ENCODE measurements at places on chromosomes 12 and 14.

DNA sequence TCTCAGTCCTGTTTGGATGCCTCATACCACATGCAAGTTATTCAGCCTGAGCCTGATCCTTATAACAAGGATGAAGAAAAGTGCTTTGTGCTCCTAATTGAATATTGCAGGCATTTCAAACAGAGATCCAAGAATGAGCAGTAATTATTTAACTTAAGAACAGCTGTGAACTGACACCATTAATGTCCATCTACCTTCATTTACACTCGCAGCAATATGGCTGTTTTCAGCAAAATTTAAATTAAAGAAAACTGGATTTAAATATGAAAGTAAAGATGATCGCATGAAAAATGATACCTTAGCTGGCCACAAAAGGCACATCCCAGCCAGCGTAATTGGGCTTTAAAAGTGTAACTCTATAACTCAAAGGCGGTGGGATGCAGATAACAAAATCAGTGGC lies 466.3 kb downstream of the GALC start:
- no peak for DNase-seq

DNA sequence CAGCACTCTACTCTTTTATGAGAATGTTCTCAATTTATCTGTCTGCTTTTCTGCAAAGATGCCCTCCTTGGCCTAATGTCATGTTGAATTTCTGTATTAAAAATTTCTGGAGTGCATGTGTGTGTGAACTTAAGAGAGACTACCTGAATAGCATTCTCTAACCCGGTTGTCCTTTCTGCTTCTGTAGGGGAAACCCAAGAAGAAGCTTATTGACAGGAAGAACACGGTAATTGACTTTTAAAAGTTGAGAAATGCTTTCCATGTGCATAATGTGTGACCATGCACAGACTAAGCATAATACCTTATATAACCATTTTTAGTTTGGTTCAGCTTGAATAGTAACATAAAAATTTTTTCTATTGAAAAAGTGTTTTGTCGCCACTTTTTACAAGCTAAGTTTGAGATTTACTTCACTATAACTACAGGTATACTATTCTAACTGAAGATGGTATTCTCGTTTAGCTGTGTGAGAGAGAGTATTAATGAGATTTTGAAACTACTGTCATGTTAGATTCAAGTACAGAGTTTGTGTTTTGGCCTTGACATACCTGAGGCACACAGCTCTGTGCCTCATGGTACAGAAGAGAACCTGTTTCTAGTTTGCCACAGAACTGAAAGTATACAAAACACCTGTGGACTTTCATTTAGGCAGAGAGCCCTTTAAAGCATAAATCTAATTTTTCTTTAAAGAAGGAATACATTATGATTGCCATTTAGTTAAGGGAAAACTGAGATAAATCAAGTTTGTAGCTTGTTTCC lies 96.8 kb downstream of the TTLL5 start:
- DNase-seq: no peak

GRCh38 chr12:49767333-49767732 lies 26.0 kb downstream of the TMBIM6 start:
- no peak for DNase-seq

DNA sequence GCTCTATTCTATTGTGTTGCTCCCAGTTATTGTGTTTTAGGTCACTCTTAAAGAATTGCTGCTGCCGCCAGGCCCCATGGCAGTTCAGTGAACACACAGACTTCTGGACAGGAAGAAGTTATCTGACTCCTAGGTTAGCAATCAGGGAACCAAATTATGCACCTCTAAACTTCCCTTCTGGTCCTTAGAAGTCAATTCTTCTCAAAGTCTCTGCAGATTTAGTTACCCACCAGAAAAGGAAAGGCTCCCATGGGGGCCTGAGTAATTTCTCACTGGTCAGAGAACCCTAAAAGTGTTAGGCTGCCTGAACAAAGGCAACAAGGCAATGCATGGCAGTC lies 10.0 kb downstream of the EMP1 start:
- no peak for DNase-seq

DNA sequence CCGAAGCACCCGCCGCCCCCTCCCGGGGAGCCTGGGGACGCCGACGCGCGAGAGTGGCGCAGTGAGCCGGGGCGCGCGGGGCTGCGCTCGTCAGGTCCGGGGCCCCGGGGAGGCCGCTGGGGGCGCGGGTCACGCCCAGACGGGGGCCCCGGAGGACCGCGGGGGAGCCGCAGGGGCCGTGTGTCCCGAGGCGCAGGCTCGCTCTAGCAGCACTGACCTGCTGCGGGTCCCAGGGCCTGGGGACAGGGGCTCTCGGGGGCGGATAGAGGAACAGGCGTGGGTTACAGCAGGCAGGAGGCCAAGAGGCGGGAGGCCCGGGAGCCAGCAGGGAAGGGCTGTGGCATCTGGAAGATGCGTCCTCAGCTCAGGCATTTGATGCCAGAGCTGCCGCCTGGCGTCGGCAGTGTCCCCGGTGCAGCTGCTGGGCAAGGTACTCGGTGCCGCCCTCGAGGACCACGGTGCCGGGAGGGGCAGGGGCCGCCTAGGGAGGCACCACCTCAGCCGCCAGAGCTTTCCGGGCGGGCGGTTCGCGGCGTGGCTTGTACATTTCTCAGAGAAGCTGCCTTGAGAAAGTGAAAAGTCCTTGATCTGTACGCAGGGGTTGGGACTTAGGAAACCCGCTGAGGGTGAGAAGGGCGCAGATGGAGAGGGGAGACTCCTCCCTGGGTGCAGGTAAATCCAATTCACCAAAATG lies 1.2 kb downstream of the WNT5B start:
- DNase-seq: no peak

GRCh38 chr14:99248761-99249171 lies 23.2 kb downstream of the BCL11B start:
- DNase-seq: no peak

DNA sequence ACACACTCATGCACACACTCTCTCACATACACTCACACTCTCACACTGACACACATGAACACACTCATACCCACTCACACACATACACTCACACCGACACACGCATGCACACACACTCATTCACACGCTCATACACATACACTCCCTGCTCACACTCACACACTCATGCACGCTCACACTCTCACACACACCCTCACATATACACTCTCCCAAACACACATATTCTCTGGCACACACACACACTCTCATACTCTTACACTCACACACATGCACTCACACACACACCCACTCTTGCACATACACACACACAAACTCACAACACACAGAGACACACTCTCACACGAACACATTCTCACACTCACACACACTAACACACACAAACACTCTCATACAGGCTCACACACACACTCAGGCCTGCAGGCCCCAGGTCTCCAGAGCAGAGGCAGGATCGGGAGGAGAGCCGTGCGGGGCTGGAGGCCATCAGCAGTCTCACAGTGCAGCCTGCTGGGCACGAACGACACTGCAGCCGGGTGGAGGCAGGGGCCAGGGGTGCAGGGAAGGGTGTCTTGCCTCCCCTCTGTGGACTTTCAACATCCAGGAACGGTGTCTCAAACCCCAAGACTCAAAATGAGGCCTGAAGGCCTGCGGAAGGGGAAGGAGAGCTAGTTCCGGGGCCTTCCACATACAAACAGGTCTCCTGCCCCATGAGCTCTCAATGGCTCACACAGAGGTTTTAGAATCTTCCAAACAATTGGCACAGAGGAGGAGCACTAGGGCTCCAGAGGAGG lies 148.7 kb downstream of the ANO2 start:
- DNase-seq: no peak

DNA sequence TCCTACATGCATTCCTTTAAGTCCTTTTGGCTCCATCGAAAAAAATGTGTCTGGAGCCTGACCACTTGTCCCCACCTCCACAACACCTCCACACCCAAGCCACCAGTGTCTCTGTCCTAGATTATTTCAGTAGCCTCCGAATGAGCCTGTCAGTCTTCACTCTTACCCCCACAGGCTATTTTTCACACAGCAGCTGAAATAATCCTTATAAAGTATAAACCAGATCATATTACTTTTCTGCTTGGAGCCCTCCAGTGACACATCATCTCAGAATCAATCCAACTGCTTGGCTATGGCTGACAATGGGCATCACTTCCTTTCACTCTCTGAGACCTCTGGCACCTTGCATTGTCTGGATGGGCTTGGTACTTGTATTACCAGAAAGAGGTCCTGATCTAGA lies 44.9 kb downstream of the BBS10 start:
- DNase-seq: no peak

DNA sequence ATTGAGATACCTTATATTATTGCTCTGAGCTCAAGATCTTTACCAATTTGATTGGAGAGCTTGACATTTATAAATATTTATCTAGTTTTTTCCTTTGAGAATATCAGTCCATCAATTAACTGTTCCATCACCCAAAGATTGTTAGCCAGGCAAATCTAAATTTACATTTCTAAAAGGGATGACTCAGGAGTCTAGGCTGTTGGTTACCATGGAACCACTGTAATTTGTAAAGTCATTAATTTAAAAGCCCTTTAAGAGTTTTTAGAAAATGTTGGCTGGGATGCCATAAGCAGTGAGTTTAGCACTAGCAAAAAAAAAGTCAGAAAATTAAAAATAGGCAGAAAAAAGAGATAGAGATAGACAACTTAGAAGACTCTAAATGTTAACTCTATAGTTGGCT lies 19.5 kb upstream of the SERPINA1 start:
- no peak for DNase-seq
